ENCODE measurements at places on chromosomes 1 and 21.

GRCh38 chr1:201536558-201536957 is 2.4 kb upstream of the NAV1 start:
- no peak for DNase-seq

- no peak for DNase-seq
These were observed 91.2 kb upstream of the NGF start for GRCh38 chr1:115429241-115429640.

DNA sequence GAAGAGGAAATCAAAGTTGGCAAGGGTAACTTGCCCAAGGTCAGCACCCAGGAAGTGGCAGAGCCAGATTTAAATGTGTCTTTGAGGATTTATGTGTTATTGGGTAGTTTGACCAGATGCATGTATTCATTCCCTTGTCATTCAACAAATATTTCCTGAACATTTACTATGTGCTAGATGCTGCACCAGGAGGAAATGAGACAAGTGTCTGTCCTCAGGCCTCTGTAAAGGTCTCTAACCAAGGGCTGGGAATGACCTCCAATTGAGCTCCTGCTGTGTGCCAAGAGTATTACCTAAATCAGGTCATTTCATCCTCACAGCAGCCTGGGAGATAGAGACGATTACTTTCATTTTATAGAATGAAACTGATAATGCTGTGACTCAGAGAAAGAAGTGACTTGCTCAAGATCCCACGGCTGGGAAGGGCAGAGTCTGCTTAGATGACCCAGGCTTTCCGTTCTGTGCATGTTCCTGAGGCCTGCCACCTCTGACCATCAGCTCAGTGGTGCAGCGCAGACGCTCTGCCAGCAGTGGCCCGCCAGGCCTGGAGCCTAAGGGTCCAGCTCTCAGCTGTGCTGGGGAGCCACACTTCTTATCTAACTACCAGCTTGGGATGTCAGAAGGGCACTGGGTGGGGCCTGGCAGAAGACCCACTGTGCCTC is 3.5 kb upstream of the TTC22 start:
- DNase-seq = no peak

- DNase-seq = no peak
These were observed 21.5 kb upstream of the ST6GALNAC3 start for GRCh38 chr1:76053021-76053420.

- no peak for DNase-seq
These were observed 8.8 kb upstream of the REN start for GRCh38 chr1:204174958-204175357.

Measured in stimulated activated CD4-positive, alpha-beta T cell treated with anti-CD3 and anti-CD28 coated beads, Interleukin-1b, Interleukin-23, amount 100 ng/mL, for 4 hours (primary cell).